ENCODE measurements at places on chromosomes 6 and 20.
A peak's percentile ranks its signal among the peaks of the same experiment; 100 is the strongest.

GRCh38 chr6:9540534-9541126 is 874.2 kb downstream of the TFAP2A start:
- no peak for DNase-seq

- no peak for DNase-seq
Observed at GRCh38 chr6:50707652-50708300, 5.5 kb upstream of the TFAP2D start.

DNA sequence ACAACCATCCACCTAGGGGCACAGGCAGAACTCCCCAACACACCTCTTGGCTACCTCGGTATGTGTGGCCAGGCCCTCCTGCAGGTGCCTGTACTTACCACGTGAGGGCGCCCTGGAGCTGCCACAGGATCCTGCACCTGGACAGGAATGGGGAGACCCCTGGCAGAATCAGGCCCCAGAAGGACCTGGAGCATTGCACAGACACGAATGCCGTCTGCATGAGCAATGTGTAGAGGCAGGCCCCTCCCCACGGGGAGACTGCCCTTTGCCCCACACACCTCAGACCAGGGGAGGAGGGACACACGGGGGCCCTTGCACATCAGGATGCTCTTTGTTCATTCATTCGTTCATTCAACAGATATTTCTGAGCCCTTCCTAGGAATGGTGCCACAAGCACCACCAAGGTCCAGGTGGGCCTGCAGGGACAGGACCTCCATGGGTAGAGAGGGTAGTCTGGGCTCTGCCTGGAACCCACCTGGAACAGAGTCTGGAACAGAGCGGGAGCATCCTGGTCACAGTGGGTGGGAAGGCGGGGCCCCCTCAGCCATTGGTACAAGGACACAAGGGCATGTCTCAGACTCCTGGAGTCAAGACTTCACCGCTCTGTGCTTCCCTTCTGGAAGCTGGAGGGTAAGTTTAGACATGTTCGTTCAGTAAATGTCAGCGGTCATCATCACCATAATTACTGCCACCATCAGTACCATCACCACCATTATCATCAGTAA is 32.3 kb downstream of the YTHDF1 start:
- DNase-seq = no peak

- DNase-seq = no peak
Observed at GRCh38 chr6:5300206-5300764, 39.0 kb downstream of the FARS2 start.

- DNase-seq = no peak
Observed at GRCh38 chr6:2434912-2435311, 189.5 kb upstream of the GMDS start.

DNA sequence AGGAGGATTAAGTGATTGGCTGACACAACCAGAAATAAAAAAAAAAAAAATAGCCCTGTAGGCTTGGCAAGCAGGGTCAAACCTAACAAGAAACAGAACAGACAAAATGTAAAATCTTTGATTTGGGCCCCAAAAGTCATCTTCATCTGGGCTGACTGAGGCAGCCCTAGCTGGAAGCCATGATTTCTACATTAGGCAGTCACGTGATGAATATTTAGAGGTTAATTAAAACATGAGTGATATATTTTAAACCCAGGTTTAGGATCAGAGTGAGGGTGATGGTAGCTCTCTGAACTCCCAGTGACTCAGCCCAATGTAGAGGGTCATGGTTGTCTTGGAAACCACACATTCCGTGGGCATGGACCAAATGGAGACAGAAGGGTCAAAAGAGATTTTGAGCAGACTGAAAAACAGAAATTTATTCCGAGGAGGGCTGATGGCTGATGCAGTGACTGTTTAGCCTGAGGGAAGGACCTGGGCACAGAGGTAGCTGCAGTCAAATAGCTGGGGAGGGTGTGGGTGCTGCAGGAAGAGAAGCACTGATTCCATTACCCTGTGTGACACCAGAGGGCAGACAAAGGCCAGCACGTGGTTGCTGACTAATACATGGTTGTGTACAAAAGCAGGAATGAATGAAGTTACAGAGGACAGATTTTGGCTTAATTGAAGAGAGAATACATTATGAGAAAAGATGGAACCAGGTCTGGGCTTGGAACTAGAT is 573.1 kb upstream of the CHD6 start:
- no peak for DNase-seq

DNA sequence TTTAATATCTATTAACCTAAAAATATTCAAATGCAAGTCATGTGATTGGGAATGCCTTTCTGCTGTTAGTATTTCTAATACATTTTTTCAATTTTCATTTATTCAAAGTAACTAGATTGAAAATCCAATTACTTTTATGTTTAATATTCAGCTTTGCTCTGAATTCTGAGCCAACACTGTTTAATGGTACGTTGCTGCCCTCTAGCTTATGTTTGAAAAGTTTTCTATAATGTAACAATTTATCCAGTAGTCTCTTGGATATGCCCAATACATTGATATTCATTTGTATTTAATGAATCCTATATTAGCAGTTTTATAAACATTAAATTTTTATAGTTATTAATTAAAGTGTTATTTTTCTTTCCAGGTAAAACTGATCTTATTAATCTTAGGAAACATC is 47.4 kb downstream of the LGSN start:
- no peak for DNase-seq

DNA sequence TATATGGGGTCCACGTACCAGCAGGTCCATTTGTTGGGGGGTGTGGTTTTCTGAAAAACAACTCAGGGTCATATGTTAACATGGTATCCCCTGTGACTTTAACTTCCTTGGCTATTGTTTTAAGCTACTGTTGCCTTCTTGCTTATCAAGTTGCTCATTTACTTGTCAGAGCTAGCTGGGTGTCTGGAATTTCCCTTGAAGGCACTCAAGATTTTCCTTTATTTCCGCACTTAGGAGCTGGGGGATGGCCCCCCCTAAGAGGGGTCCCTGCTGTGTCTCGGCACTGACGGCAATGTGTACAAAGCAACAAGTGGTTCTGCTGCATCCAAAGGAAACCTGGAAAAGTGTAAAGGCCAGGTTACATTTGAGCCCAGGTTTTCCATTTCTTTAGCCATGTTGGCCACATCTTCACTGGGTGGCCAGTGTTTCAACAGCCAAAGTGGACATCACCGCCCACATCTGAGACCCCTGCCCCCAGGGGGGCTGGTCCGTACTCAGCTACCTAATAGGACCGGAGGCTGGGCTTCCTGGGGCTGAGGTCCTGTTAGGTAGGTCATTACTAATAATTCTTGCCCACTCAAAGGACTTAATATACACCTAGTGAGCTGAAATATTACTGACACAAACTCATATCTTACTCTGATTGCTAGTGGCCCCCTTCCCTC is 24.8 kb upstream of the SYNDIG1 start:
- no peak for DNase-seq

- no peak for DNase-seq
Observed at GRCh38 chr6:113631666-113632065, 225.5 kb upstream of the MARCKS start.

GRCh38 chr20:59182401-59183044 is 18.9 kb downstream of the ZNF831 start:
- DNase-seq = no peak

DNA sequence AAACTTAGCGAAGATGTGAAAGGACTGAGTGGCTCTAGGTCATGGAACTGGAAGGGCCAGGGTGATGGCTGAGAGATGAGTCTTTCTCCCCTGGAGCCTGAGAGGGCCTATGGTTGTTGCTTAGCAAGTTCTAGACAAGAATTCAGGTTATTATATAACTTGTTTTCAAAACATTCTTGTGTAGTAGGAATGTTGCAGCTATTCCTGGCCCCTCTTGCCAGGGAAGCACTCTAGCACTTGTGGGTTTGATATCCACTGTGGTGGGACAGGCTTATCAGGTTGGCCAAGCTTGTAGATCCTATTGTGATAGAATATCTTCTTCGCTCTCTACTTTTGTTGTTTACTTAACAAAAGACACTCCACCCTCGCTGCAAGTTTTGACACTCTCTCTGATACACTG is 211.8 kb upstream of the CITED2 start:
- no peak for DNase-seq

DNA sequence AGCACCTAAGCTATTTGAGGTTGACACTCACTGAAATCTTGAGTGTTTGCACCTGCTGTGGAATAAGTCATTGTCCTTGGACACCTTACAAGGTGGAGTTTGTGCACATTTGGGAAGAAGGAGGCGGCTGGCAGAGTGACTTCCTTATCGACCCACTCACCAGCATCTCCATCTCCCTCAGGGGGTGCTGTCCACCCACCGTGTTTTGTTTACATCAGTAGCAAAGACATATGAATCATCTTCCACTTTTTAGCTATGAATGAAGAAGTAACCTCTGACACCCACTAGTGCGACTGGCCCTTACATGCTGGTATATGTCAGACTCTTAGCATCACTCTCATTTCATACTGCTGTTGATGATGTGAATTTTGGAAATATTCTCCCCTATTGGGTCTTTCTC is 119.5 kb upstream of the SGK1 start:
- DNase-seq = no peak

DNA sequence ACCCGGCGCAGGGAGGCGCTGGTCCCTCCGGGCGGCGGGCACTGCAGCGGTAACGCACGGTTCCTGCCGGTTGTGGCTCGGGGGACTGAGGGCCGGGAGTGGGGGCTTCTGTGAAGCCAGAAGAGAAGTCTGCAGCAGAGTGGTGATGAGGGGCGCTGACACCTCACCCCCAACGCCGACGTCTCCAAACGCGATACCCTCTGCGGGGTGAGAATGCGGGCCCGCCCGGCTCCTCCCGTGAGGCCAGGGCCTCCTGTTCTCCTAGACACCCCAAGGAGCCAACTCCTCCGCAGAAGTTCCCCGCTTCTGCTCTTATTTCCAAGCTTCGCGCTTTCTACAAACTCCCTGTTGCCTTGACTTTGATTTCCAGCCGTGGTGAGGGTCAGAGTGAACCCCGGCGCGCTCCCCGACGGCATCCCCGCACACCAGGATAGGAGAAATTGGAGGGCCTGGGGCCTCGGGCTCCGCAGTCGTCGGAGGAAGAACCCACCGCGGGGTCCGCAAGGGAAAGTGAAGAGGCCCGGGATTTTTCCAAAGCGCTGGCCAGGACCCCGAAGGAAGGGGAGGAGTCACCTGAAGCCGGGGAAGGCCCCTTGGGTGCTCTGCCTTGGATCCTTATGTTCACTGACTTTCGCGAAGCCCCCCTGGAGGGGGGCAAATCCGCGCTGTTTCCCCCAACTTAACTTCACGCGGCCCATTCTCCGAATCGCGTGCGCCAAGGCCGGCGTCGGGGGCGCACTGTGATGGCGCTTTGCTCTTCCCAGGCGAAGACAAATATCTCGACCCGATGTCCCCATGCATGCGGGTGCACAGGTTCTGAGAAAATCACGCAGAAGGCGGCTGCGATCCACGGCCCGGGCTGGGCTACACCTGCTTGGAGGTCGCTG is 3.1 kb upstream of the INSM1 start:
- DNase-seq = no peak

DNA sequence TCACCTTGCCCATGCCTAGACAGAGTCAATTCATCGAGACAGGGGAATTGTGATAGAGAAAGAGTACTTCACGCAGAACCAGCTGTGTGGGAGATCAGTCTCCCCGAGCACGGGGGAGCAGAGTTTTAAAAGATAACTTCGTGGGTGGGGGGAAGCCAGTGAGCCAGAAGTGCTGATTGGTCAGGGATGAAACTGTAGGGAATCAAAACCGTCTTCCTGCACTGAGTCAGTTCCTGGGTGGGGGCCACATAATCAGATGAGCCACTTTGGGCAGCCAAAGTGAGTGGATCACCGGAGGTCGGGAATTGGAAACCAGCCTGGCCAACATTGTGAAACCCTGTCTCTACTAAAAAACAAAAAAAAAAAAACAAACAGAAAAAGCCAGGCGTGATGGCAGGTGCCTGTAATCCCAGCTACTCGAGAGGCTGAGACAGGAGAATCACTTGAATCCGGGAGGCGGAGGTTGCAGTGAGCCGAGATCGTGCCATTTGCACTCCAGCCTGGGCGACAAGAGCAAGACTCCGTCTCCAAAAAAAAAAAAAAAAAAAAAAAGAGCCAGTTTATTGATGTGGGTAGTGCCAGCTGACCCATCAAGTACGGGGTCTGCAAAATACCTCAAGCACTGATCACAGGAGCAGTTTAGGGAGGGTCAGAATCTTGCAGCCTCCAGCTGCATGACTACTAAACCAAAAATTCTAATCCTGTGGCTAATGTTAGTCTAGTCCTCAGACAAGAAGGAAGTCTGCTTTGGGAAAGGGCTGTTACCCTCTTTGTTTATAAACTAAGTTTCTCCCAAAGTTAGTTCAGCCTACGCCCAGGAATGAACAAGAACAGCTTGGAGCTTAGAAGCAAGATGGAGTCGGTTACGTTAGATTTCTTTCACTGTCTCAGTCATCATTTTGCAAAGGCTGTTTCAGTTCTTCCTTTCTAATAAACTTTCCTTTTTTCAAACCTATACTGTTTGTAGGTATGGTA is 3.9 kb upstream of the TRIM39 start:
- DNase-seq = peak; percentile 18

- DNase-seq = no peak
Observed at GRCh38 chr6:77876300-77876699, 223.5 kb downstream of the MEI4 start.

DNA sequence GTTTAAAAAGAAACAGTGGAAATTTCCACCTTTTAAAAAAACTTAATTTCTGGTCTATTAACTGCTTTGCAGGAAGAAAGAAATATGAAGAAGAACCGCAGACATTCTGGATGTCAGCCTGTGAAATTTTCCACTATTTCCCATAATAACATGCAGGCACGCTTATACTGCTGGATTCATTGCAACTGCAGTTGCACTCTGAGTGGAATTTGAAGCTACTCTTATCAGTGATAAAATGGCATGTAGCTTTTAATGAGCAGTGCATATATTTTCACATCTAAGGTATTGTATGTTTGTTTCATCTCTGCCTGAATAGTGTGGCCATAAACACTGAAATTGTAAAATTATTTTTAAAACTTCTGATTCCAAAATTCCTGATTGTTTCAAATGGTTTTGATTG is 28.2 kb downstream of the NCOA3 start:
- no peak for DNase-seq

- DNase-seq = no peak
Observed at GRCh38 chr6:53691667-53692133, 26.1 kb upstream of the KLHL31 start.

GRCh38 chr6:33412140-33413009 is 1.6 kb downstream of the PHF1 start:
- no peak for DNase-seq

DNA sequence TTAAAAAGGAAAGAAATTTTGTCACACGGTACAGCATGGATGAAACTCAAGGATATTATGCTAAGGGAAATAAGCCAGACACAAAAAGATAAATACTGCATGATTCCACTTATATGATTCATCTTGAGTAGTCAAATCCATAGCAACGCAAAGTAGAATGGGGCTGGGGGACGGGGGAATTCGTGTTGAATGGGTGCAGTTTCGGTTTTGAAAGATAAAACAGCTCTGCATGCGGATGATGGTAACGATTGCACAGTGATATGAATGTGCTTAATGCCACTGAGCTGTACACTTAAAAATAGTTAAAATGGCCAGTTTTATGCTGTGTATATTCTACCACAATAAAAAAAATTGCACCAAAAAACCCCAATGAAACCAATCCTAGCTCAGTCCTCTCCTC is 52.9 kb upstream of the SIRPA start:
- no peak for DNase-seq

- DNase-seq = no peak
Observed at GRCh38 chr6:144898052-144898689, 613.0 kb downstream of the UTRN start.
